ENCODE measurements at places on chromosomes 7 and 10. TPM values are rescaled to one million over a fixed set of nuclear protein-coding genes. Genes with fewer than 3 reads are reported as not detected.

Gene RBAK
- 14.7 TPM for total RNA-seq

Gene IKZF1
- 323 TPM for total RNA-seq

Gene IGF2BP3
- 11.0 TPM for total RNA-seq

Gene RAMP3
- 0.76 TPM for total RNA-seq

Gene BAMBI
- total RNA-seq, result 0.92 TPM

Gene SLC26A3
- not detected for total RNA-seq

Gene ZNF117
- 4.4 TPM for total RNA-seq

Gene GALNT17
- not detected for total RNA-seq

Gene PLPP4
- total RNA-seq, result not detected

Gene ANKRD30A
- not detected for total RNA-seq

Gene POM121C
- 73.6 TPM for total RNA-seq

Gene SFMBT2
- 19.4 TPM for total RNA-seq

Gene PIK3CG
- 25.7 TPM for total RNA-seq

Gene MUC12
- total RNA-seq, result not detected

Gene PAPOLB
- total RNA-seq, result not detected

Gene GPC2
- total RNA-seq, result 5.0 TPM

Gene PTF1A
- not detected for total RNA-seq

Gene CADPS2
- total RNA-seq, result not detected

Gene NEUROG3
- not detected for total RNA-seq

Gene TMEM273
- total RNA-seq, result 11.3 TPM

All from T-helper 17 cell (primary cell).